MCF 10A (cell line): ENCODE measurements at places on chromosomes 6 and 20. TPM values are rescaled to one million over a fixed set of nuclear protein-coding genes. Genes with fewer than 3 reads are reported as not detected.

DNA sequence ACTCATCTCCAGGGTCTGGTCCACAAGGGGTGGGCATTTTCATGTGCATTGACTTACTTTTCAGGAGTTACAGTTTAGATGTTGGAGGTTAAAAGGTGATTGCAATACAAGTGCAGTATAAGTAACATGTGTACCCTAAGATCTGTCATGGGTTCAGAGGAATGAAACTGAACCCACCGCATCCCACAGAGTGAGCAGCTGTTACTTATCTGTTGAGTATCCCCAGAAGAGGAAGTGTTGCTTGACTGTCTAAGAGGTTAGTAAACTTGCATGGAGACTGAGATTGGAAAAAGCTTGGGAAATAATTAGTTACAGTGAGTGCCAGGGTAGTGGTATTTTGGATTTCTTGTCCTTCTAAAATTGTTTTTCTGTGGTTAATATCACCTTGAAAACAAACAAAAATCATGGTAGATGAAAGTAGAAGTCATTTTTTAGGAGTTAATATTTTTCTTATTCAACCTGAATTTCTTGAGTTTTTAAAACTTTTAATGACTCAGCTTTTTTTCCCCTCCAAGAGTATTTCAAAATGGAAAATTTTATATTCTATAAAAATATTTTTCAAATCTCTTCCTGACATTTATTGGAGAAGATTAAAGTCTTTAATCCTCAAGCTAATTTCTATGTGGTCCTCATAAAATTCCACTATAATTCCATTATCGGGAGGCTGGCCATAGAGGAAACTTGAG lies 306.1 kb downstream of the ZNF217 start:
- no peaks in the 10 kb centered on the region for H3K36me3 ChIP-seq
- H3K27me3 ChIP-seq, result no peaks in the 10 kb centered on the region
- H3K4me3 ChIP-seq, result no peak overlapping the region
- no peak overlapping the region for H3K27ac ChIP-seq
- H3K4me1 ChIP-seq, result no peaks in the 10 kb centered on the region

GRCh38 chr20:5991623-5992441 lies 41.4 kb downstream of the MCM8 start:
- H3K4me1 ChIP-seq, result no peaks in the 10 kb centered on the region
- DNase-seq, result no peak
- H3K27ac ChIP-seq, result no peak overlapping the region
- no peak overlapping the region for H3K4me3 ChIP-seq
- peaks cover 38% of the 10 kb centered on the region for H3K36me3 ChIP-seq

DNA sequence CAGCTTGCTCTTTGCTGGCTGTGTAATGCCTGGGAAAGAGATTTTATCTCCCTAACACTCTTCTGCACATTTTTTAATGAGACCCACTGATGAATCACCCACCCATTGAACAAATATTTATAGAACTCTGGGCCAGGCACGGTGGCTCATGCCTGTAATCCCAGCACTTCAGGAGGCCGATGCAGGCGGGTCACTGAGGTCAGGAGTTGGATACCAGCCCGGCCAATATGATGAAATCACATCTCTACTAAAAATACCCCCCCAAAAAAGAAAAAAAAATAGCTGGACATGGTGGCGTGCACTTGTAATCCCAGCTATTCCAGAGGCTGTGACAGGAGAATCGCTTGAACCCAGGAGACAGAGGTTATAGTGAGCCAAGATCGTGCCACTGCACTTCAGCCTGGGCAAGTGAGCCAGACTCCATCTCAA lies 82.1 kb upstream of the SIRPA start:
- H3K4me3 ChIP-seq, result no peak overlapping the region
- peaks cover 50% of the 10 kb centered on the region for H3K4me1 ChIP-seq
- DNase-seq, result peak; percentile 83
- H3K27ac ChIP-seq, result peak overlapping the region; percentile 18

The C6orf132 gene
- 19.5 and 31.9 TPM in 2 replicates for total RNA-seq

The ARHGAP40 gene
- total RNA-seq, result not detected in 2 replicates

The HLA-DMB gene
- not detected in 2 replicates for total RNA-seq

The CALHM4 gene
- total RNA-seq, result not detected in 2 replicates
